IPS DF 6.9 (cell line): ENCODE measurements at places on chromosomes 7 and 10.

GRCh38 chr7:21526007-21526406, 16.8 kb upstream of the DNAH11 start:
- no peak for DNase-seq

DNA sequence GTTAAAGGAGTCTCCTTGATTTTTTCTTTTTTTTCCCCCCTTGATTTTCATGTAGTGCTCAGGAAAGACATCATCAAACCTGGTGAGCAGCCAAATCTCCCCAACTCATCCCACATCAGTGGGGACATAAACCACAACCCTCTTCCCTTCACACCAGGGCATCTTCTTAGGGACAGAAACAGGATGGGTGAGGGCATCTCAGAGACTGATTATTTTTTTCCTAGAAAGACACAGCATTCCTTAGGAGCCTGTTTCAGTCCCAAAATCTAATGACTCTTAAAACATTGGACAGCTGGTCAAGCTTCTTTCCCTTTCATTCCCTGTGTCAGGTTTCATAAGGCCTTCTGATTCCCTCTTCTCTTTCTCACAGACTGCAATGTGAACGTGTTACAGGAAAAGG, 31.5 kb upstream of the GSAP start:
- no peak for DNase-seq

GRCh38 chr10:93417266-93417665, 64.9 kb downstream of the MYOF start:
- no peak for DNase-seq

GRCh38 chr7:25964483-25964991, 187.5 kb upstream of the NFE2L3 start:
- no peak for DNase-seq

- DNase-seq = no peak
Measured at GRCh38 chr7:77501192-77501515, 35.9 kb upstream of the PTPN12 start.

DNA sequence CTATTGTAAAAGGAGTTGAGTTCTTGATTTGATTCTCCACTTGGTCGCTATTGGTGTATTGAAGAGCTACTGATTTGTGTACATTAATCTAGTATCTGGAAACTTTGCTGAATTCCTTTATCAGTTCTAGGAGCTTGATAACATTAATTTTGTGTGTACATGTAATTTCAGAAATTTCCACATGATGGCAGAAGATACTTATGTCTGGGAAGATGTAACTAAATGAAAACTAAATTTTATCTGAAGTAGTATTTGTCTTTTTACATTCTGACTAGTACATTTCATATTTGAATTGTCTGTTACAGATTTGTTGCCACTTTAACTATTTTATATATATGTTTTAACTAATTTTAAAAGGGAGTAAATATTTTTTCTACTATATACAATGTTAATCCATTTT, 27.6 kb downstream of the SDHAF3 start:
- no peak for DNase-seq

DNA sequence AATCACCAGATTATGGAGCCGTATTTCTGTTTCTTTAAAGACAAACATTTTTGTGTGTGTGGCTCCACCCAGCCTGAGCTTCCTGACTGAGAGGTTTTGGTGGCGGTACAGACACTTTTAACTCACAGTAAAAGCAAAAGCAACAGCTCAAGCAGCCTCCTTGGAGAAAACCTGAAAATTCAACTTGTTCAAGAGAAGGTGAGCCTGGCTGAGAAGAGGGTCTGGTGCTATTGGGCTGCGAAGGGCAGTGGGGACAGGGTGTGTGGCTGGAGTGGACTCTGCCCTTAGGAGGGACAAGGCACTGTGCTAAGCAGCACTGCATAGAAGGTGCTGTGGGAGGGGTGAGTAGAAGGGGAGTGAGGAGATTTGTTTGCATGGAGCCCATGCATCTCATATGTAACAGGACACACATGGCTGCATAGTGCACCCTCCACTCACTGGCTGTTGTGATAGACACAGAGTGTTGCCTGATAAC, at the start of gene GIMAP7:
Gene GIMAP7 (plus strand): TSS at position 125 of the 475 bp plus-strand sequence. CDS start 5,103 bp downstream, outside the sequence.
- no peak for DNase-seq

GRCh38 chr10:90845726-90846125, 12.1 kb downstream of the HTR7 start:
- no peak for DNase-seq

- no peak for DNase-seq
Measured at GRCh38 chr7:128955981-128956380, 18.3 kb downstream of the IRF5 start.

DNA sequence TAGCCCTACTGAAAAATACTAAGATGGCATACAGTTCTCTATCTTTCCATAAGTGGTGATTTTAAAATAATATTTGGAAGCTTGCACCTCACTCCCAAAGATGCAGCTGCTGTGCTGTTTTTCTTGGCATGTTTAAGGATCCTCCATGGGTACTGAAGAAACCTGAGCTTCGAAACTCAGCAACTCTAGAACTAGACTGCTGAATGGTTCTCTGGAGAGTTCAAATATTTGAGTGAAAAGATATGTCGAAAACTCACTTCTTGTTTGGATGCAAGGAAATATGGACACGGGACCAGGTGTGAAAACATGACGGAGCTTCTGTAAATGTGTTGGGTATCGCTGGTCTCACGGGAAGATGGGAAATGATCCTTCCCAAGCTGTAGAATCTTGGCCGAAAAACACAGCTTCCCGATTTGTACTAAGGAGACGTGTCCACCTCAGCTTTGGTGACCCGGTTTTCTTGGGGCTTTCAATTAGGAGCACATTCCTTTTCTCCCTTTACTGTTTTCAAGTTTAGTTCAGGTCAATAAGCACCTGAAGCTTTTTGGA, 543.8 kb upstream of the NRP1 start:
- no peak for DNase-seq

DNA sequence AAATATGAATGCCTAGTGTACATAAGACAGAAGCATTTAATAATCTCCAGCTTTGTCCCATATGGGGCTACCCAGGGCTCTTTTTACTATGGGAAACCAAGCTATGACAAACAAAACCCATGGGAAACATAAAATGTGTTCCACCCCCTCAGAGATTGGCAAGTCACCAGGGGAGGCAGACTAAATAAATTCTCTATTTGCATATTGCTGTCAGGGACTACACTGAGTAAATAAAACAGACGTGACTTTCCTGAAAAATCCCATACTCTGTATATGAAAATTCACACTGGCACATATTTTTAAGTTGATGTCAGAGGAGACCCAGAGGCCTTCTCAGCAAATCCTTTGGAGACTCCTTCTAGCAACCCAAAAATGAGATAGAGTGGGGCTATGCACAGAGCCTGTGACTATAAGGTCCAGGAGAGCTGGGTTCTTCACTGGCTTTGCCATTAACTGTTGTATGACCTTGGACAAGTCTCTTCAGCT, 44.0 kb upstream of the HPSE2 start:
- DNase-seq = no peak

GRCh38 chr7:50069613-50070012, 23.4 kb downstream of the ZPBP start:
- DNase-seq = peak; percentile 16

DNA sequence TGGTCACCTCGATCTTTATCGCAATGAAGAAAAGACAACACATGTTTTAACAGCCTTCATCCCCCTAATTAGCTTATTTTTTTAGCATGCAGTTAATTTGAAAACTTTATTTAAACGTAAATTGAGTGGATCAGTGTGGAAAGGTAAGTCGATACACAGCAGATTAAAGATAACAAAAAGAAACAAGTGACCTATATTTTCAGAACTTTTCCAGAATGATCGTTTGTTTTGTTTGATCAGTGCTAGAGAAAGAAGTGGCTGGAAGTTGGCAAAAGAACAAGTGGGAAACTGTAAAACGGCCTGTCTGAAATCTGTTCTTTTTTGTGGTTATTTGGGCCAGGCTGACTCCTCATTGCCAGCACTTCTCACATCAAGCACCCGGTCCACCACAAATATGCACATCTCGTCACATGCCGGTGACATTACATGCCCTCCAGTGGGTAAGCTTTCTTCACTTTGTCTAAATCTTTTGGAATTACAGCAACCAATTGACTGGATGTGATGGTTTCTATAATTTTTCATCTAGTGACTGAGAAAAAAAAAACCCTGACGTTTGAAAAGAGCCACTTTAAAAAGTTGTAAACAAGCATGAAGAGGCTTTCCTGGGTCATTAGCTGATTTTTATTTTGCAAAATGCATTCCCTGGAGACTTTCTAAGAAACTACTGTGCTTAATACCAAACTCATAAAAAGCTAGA, 33.2 kb downstream of the C7orf33 start:
- DNase-seq = no peak

- DNase-seq = no peak
Measured at GRCh38 chr7:45138433-45139267, 18.9 kb upstream of the RAMP3 start.

DNA sequence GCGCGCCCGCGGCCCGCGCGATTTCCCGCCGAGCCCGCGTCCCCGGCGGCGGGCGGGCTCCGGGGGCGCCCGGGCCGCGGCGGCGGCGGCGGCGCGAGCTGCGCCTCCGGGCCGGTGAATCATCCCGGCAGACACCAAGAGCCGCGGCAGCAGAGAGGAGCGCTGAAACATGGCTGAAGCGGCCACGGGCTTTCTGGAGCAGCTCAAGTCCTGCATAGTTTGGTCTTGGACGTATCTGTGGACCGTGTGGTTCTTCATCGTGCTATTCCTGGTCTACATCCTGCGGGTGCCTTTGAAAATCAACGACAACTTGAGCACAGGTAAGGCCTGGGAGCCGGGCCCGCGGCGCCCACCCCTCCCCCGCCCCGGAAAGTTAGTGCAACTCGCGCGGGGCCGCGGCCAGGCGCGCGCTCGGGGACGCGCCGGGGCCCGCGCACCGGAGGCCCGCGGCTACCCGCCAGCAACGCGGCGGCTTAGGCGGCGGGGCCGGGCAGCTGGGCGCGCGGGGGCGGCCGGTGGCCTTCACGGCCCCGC, at the start of gene ST7:
Gene ST7 (plus strand): TSS at position 130 of the 534 bp plus-strand sequence. CDS start 40 bp downstream, at position 170.
- no peak for DNase-seq

GRCh38 chr7:121452389-121452788, 56.3 kb upstream of the FAM3C start:
- no peak for DNase-seq

GRCh38 chr10:120077707-120078492, 185.4 kb downstream of the SEC23IP start:
- no peak for DNase-seq

GRCh38 chr10:108348215-108348614, 1183.7 kb upstream of the SORCS1 start:
- DNase-seq = no peak

- DNase-seq = peak; percentile 99
Measured at GRCh38 chr10:76082956-76083355, 651.5 kb downstream of the LRMDA start.

- no peak for DNase-seq
Measured at GRCh38 chr7:123600876-123601275, 745 bp upstream of the ASB15 start.

- DNase-seq = no peak
Measured at GRCh38 chr7:122692769-122693309, 6.1 kb downstream of the RNF133 start.

DNA sequence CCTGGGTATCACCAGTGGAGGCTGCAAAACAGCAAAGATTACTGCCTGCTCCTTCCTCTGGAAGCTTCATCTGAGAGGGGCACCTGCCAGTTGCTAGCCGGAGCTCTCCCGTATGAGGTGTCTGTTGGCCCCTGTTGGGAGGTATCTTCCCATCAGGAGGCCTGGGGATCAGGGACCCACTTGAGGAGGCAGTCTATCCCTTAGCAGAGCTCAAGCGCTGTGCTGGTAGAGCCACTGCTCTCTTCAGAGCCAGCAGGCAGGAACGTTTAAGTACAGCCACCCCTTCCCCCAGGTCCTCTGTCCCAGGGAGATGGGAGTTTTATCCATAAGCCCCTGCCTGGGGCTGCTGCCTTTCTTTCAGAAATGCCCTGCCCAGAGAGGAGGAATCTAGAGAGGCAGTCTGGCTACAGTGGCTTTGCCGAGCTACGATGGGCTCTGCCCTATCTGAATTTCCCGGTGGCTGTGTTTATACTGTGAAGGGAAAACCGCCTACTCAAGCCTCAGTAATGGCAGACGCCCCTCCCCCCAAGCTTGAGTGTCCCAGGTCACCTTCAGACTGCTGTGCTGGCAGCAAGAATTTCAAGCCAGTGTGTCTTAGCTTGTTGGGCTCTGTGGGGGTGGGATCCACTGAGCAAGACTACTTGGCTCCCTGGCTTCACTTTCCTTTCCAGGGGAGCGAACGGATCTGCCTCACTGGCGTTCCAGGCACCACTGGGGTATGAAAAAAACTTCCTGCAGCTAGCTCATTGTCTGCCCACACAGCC, 19.6 kb downstream of the SEMA3E start:
- no peak for DNase-seq

GRCh38 chr10:131858583-131859340, 42.0 kb upstream of the PPP2R2D start:
- DNase-seq = no peak

DNA sequence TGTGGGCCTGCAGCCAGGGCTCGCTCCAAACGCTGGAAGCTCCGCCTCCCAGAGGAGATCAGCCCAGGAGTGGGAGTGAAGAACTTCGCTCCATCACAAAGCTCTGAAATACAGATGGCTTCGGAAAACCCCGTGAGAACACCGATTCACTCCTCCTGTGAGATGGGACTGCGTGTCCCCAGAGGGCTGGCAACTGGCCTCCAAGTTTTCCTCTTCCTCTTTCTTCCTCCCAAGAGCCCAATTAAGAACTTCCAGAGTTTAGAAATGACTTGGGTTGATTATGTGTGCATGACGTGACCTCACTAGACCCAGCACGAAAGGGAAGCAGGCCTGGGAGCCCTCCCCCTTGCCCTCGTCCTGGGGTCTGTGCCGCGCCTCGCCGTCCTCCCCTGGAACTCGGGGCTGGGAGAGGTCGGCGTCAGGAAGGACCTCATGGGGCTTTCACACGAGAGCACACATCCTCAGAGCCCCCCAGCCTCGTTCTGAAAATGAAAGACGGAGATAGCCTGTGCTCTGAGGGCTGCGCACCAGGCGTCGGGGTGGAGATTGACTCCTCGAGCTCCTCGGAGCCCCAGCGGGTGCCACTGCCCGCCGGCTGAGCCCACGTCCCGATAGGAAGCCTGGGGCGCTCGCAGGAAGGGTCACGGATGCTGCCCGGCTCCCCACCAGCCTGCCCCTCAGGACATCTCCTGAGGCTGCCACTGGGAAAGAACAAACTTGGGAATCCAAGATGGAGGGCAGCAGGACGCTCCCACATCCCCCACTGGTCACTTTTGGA, 37.8 kb downstream of the PTPRN2 start:
- DNase-seq = no peak

- peak; percentile 52 for DNase-seq
Measured at GRCh38 chr7:98294798-98295382, 13.4 kb downstream of the BRI3 start.

DNA sequence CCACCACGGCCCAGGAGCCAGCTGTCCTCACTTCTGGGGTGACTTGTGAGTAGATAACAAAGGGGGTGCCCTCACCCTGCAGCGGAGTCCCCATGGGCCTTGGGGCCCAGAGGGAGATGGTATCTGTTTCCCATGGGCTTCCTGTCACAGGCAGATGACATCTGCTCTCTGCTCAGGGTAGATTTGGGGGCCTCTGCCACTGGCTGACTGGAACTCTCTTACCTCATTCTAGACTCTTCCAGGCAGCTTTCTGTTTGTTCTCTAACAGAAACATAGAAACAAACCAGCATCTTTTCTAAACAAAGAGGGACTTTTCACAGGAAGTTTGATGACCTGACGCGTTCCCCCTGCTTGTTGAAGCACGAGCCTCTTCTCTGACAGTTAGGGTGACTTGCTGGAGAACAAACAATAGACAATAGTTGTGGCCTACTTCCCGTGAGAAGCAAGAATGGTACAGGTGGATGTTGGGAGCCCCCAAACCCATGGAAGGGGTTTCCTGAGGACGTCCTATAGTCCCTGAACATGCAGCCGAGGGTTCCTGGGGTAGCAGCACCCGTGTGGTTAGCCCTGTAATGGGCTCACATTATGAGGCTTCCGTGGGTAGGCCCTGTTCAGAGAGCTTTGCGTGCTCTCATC, 61.6 kb downstream of the GRK5 start:
- DNase-seq = no peak

GRCh38 chr10:45063591-45064231, 63.0 kb downstream of the ZNF22 start:
- no peak for DNase-seq
